Vagina (tissue), 2 donors: ENCODE measurements at places on chromosomes 7 and 10. TPM values are rescaled to one million over a fixed set of nuclear protein-coding genes. Genes with fewer than 3 reads are reported as not detected.

NUDT13 gene
- 2.9 TPM for total RNA-seq

- H3K36me3 ChIP-seq = no peaks in the 10 kb centered on the region
- H3K27ac ChIP-seq = no peak overlapping the region
- no peak for DNase-seq
- no peaks in the 10 kb centered on the region for H3K4me1 ChIP-seq
- no peak overlapping the region for H3K4me3 ChIP-seq
Measured at GRCh38 chr10:80599424-80599847, 61.7 kb downstream of the SH2D4B start.

DNA sequence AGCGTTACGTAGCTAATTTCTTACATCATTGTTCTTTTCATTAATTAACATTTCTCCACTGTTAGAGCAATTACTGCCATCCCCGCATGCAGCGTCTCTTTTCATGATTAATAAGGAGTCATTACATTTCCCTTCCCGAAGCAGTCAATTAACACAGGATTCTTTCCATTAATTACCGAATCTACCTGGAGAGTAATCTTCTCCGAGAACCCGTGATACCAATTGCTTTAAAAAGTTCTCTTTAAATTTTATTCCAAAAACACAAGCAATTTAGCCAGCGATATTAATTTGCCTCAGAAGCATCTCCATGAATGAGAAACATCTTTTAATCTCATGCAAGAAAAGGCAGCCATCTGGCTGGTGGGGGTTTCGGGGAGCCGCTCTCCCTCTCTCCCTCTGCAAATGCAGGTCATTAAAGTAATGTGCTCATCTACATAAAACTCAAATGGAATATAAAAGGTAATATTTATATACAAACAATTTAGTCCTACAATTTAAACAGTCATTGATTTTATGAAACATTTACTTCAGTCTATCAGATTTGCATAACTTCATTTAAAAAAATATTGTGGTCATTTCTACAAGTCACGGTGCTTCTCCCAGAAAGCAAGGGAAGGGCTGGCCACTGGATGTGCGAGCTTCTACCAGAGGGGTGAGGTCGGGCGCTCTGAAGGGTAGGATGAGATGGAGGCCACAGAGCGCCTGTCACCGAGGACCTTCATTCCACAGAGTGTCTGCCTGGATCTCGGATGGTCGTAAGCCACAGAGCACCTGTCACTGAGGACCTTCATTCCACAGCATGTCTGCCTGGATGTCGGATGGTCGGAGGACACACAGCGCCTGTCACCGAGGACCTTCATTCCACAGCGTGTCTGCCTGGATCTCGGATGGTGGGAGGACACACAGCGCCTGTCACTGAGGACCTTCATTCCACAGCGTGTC is 145.0 kb downstream of the WDR37 start:
- no peak overlapping the region for H3K27ac ChIP-seq
- H3K27me3 ChIP-seq = no peaks in the 10 kb centered on the region
- H3K4me1 ChIP-seq = no peaks in the 10 kb centered on the region
- no peaks in the 10 kb centered on the region for H3K36me3 ChIP-seq
- no peak overlapping the region for H3K4me3 ChIP-seq
- no peak for DNase-seq

MACC1 gene
- 6.9 TPM for total RNA-seq
